ENCODE measurements at places on chromosomes 7 and 10.

GRCh38 chr10:22712956-22713852 lies 1.2 kb downstream of the PIP4K2A start:
- DNase-seq = peak; percentile 26

GRCh38 chr7:936386-937054 lies 18.0 kb downstream of the ADAP1 start:
- no peak for DNase-seq

GRCh38 chr7:94360926-94361325 lies 33.8 kb upstream of the COL1A2 start:
- no peak for DNase-seq

DNA sequence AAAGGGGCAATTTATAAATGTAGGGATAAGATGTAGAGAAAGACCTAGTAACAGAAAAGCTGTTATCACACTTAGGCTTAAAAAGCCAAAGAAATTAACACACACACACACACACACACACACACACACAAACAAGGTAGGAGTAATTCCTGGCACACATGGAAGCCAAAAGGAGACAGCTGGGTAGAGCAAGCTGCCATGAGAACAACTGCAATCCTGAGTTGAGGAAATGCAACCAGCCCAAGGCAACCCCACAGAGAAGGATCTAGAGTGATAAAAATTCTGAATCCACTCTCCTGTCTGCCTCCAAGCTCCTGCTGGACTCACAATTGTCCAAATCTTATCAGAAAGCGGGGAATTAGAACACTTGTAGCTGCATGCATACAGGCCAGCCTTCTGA lies 229.1 kb upstream of the DGKB start:
- DNase-seq = no peak

- no peak for DNase-seq
Measured at GRCh38 chr7:8605221-8605620, 171.8 kb downstream of the NXPH1 start.

DNA sequence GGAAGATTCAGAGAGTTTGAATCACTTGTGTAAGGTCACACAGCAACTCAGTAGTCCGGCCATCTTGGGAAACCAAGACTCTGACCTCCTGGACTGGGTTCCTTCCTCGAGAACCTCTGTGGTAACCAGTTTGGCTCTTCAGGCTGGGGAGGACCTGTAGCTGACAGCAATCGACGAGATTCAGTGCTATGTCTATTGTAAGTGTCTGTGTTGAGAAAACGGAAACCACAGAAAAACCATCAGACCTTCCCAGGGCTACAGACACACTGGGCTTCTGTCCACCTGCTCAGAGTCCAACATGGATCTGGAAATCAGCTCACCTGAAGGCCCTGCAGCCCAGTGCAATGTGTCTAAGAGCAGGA lies 403.7 kb downstream of the RPS24 start:
- DNase-seq = no peak

- no peak for DNase-seq
Measured at GRCh38 chr7:157932498-157933218, 595.9 kb downstream of the DNAJB6 start.

DNA sequence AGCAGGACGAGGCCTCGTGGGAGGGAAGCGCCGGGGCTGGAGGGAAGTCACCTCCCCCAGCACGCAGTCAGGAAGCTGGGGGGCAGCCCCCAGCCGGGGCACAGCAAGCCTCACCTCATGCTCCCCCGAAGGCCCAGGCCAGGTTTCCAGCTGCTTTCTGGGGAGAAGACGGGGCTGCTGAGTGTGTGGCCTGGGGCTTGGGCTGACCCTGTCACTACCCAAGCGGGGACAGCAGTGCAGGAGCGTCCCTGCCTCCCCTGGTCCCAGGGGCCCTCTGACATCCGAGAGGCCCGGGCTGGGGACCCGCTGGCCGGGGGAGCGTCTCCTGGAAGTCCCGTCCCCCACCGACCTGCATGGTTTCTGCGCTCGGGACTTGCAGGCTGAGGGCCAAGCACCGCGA lies 19.7 kb upstream of the NKX6-2 start:
- no peak for DNase-seq

GRCh38 chr7:153090764-153091163 lies 331.2 kb downstream of the ACTR3B start:
- no peak for DNase-seq

- no peak for DNase-seq
Measured at GRCh38 chr10:124465003-124465776, 3.6 kb downstream of the LHPP start.

- DNase-seq = no peak
Measured at GRCh38 chr10:117299435-117299834, 58.5 kb downstream of the SLC18A2 start.

DNA sequence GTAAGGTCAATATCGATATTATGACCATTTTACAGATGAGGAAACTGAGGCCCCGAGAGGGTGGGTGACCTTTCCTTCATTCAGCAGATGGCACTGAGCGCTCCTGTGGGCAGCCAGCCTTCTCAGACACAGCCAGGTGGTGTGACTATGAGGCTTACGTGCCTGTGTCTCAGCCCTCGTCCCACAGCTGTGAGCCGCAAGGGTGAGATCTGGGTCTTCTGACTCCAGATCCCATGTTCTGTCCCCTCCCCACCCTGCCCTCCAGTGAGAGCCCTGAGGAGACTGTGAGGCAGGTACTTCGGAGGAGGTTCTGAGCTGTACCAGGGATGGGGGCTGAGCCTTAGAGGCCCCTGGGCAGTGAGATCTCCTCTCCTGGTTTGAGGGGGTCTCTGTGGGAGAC lies 613.8 kb upstream of the FOXK1 start:
- DNase-seq = no peak

DNA sequence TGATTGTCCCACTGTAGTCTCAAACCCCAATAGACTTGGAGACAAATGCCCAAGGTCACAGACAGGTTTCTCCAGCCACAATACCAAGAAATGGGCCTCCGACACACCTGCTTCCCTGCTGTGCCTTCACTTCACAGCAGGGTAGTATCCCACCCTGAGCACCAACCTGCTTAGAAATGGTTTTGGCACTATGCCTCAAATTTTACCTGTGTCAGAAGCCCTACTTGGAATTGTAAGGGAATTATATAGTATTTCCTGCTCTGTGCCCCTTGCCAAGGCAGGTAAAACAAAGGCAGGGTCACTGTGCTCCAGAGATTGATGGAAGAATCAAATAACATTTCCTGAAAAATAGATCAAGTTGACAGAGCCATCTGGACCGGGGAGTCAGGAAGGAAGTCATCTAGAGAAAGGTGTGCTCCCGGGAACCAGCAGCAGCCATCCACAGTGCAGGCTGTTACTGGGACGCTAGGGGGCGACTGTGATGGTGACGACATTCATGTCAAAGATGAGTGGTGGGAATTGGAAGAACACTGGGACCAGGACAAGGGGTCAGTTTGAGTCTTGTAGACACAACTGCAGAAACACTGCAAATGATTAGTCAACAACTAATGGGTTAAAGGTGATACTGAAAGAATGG lies 117.8 kb upstream of the AKR1E2 start:
- no peak for DNase-seq

GRCh38 chr7:156947120-156947843 lies 2.2 kb upstream of the NOM1 start:
- no peak for DNase-seq

- no peak for DNase-seq
Measured at GRCh38 chr7:3518546-3518945, 217.5 kb downstream of the SDK1 start.

DNA sequence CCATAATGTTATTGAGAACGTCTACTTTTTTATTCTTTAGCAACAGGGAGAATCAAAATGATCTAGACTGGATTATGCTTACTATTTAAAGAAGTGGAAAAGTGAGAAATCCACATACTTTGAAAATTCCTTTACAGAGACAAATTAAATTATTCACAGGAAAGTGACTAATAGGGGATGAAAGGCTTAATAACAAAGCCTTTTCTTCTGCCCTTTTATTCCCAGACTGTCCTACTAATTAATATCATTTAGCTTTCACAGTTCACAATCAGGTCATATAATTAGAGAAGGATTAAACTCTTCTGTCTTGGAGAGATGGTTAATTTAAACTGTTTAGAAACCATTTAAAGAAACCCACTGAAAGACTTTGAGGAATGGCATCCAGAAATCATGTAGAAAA lies 58.8 kb downstream of the ARL4A start:
- DNase-seq = no peak
